ENCODE measurements at places on chromosomes 13 and 19.

GRCh38 chr13:91212231-91212630 is 135.3 kb upstream of the MIR17HG start:
- no peak for DNase-seq

DNA sequence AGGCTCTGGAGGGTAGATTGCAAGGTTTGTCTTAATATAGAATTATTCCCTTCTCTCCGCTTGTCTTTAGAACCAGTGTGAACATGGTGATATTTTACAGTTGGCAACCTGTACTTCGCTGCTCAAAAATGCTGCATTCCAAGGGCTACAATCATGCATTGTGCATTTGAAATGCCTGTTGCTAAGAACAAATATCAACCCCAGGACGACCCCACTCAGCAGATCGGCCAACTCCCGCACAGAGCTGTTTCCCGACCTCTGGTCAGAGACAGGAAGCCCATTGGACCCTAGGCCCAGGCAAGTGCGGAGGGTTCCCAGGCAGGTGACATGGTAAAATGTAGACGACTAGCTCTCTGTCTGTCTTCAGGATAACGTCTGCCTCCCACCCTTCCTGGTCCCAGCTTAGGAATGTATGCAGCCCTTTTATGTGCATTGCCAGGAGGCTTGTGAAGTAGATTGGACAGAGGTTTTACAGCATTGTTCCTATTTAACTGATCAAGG is 263.5 kb downstream of the FOXO1 start:
- DNase-seq = no peak

DNA sequence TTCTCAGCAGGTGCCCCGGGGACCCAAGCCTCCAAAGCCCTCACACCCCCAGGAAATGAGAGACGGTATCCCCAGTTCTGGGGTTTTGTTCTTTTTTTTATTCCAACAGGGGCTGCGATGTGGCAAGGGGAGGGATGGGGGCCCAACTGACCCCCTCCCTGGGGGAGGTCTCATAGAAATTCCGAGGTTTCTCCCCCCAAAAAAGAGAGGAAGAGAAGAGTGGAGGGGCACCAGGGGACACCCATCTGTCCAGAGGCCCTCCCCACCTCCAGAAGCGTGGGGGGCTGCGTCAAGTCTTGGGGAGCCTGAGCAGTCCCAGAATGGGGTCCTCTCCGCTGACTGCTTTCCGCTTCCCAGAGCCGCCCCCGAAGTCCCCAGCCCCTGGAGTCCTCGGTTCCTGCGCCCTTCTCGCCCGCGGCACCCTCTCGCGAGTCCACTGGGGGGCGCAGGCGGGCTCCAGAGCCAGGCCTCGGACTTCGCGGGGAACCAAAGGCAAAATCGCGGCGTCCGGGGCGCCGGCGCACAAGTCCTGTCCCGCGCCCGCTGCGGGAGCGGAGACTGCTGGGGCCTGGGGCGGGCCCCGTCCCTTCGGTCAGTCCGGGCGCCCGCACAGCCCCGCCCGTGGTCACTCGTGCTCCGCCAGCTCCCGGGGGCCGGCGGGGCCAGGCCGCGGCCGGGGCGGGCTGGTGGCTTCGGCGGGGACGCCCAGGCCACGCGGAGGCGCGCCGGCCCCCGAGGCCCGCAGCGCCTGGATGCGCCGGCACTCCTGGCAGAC is 4.4 kb upstream of the ATP1A3 start:
- no peak for DNase-seq

- DNase-seq = no peak
Measured at GRCh38 chr19:29837448-29837981, 25.7 kb downstream of the CCNE1 start.

DNA sequence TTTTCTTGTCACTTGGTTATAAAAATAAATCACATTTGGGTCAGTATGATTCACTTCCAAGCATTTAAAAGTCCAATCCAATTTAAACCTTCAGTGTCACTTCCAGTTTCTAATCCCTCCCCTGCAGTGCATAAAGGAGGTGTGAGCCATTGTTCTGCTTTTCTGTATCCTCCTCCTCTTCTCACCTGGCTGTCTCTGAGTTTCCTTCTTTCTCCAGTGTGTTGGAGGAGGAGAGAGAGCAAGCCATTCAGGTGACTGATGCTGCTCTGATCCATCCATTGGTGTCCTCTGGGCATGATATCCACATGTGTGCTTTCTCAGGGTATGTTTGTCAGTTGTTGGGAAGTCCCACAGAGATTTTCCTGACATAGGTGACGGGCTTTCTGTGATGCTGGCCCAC is 1.2 kb downstream of the NUDT15 start:
- DNase-seq = no peak

GRCh38 chr19:48975947-48976847 is 11.1 kb downstream of the FTL start:
- no peak for DNase-seq

- DNase-seq = no peak
Measured at GRCh38 chr19:21439201-21439751, 42.3 kb downstream of the ZNF493 start.

DNA sequence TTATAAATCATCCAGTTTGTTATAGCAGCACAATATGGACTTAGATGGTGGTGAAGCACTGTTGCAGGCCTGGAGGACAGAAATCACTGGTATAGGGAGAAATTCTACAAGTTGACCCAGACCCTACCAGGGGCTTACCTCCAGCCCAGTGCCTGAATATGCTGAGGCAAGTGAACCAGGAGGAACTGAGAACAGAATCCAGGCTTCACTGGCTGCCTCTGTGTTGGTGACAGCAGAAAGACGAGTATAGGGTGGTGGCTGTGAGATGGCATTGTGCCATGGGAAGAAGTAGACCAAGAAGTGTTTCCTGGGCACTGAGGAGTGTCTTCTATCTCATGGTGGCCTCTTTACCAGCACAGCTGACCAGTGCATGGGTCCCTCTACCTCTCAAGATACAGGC is 15.9 kb upstream of the EID2 start:
- DNase-seq = no peak

DNA sequence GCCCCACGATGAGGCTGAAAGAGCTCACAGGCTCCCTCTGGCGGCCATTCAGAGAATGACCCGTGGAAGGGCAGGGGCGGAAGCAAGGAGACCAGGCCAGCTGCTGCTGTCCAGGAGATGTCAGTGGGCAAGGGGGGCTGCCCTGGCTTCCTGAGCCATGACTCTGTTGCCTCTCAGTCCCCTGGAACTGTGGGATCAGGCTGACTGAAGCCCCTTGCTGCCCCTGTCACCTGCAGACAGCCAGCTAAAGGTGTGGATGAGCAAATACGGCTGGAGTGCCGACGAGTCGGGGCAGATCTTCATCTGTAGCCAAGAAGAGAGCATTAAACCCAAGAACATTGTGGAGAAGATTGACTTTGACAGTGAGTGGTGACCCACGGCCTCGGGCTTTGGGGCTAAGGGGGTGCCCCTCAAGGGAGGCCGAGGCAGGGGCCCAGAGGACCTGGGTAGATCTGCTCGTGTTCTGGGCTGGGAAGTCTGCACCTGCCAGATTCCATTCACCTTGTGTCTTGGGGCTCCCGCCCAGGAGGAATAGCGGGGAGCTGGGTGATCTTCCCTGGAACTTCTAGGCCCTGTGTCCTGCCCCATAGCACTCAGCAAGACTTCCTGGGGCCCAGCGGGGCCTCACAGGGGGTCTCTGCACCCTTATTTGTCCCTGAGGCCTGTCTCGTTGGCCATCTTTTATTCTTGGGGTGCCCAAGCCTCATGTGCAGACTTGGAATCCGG is 12.5 kb upstream of the ACTN4 start:
- no peak for DNase-seq

DNA sequence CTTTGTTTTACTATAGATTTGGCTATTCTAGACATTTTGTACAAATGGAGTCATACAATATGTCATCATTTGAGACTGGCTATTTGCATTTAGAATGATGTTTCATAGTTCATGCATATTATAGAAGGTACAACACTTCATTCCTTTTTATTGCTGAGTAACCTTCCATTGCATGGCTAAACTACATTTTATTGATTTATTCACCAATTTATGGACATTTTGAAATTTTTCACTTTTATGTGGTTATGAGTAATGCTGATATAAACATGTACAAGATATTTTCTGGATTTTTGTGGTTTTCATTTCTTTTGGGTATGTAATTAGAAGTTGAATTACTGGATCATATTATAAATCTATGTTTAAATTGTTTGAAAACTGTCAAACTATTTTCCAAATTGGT is 710.3 kb upstream of the SLITRK5 start:
- DNase-seq = no peak

DNA sequence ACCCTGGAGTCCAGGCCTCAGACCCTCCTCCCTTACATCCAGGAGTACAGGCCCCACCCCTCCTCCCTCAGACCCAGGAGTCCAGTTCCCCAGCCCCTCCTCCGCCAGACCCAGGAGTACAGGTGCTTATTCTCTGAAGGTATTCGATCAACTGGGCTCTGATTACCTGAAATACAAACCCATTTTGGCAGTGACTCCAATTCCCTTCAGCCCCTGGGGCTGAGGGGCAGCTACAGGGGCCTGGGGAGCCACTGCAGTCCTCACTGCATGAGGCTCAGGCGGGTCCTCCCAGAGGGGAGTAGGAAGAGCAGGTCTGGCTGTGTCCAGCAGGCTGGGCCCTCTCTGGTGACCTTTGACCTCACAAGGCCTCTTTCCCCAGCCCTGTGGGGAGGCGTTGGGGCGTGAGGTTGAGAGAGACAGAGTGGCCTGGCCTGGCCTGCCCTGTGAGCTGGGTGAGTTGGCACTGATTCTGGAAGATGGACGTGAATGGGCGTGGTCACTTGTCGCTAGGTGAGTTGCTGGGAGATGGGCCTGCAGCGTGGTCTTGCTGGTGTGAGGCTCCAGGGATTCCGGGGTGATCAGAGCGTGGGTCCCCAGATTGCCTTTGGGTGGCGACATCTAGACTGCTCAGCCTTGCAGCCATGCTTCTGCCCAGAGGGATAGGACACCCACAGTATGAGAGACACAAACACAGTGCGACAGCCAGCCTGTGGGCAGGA is 3.1 kb downstream of the BCAT2 start:
- DNase-seq = no peak

GRCh38 chr13:97261254-97262005 is 39.3 kb downstream of the MBNL2 start:
- DNase-seq = no peak

DNA sequence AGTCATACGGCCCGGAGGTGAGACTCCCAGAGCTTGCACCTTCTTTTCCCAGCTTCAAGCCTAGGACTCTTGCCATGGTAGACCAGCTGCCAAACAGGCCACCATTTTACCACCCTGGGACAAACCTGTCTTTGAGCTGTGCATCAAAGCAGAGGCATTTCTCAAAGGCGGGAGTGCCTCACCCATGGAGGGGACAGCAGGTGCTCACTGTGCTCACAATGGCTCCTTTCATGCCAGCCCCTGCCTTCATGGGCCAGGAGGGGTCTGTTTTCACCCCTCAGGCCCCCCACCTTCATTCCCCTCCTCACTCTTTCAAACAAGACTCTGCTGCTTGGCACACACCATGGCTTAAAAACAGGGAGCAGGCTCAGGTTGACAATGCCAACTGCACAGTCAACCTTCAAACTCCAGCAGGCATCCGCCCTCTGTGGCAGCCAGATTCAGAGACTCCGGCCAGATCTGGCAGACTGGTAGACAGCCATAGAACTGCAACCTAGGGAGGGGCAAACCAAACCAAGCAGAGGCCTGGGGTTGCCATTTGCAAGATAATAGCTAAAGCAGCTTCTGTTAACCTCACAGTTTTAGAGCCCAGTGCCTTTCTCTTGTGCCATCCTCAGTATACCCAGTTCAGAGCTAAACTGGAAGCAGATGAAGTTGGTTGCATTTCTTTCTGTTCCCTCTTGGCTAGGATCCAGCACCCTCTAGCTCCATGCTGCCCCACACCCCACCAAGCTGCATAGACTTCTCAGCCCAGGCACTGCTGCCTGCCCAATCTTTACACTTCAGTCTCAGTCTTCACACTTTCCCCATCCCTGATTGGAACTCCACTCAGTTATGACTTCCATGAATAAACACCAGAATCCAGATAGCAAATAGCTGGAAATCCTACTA is 93.9 kb upstream of the SPATA13 start:
- no peak for DNase-seq

- no peak for DNase-seq
Measured at GRCh38 chr19:3942790-3943409, 10.0 kb downstream of the NMRK2 start.

GRCh38 chr19:15115080-15115479 is 7.9 kb downstream of the SYDE1 start:
- peak; percentile 46 for DNase-seq

DNA sequence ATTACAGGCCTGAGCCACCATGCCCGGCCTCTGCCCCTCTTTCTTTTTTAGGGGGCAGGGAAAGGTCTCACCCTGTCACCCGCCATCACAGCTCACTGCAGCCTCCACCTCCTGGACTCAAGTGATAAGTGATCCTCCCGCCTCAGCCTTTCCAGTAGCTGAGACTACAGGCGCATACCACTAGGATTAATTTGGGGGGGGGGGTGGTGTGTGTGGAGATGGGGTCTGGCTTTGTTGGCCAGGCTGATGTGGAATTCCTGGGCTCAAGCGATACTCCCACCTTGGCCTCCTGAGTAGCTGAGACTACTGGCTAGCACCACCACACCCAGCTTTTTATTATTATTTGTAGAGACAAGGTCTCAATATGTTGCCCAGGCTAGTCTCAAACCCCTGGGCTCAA is 4.2 kb downstream of the APOE start:
- no peak for DNase-seq

- no peak for DNase-seq
Measured at GRCh38 chr13:50401721-50402465, 386.6 kb downstream of the KCNRG start.

DNA sequence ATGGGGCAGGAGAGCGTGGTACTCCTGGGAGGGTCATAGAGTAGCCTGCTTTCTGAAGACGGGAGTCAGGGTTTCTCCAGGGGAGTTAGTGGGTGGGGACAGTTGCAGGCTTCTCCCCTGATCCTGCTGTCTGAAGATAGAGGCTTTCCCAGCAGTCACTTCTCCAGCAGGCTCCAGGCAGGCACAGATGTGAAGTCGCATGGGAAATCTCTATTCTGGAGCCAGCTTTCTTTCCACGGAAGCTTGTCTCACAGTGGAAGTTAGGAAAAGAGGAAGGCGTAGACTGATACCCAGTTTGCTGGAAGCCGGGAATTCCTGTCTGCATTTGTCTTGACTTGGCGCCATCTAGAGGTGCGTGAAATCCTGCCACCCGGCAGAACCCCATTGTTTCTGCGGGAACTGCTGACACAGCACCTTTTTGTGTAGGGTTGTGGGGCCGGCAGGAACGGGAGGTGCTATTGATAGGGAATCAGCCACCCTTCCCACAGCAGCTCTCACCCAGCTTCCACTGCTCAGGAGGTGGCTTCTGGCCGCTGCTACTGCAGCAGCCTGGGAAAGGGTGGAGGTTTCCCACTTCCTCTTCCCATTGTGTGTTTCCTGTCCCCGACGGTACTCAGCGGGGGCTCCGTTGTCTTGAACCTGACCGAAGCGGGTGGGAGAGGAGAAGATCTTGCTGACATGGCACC is 28.5 kb upstream of the NPAS1 start:
- peak; percentile 89 for DNase-seq

Measured in globus pallidus (tissue), 1 donor.